ENCODE measurements at places on chromosomes 5 and 9. TPM values are rescaled to one million over a fixed set of nuclear protein-coding genes. Genes with fewer than 3 reads are reported as not detected.

DNA sequence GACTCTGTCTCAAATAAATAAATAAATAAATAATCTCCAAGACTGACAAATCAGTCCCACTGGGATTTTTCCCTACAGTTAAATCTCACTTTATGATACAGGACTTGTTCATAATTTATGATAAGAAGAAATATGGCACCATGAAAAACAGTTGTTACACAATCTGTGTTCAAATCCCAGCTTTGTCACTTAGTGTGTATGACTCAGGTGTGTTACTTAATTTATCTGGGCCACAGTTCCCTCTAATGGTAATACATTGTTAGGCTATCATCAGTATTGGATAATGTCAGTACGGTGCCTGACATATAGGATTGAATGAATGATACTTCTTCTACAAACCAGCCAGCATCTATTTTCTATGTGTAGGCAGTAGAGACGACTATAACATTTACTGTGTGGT lies 23.1 kb downstream of the SLC36A3 start:
- H3K27me3 ChIP-seq = no peaks in the 10 kb centered on the region
- H3K36me3 ChIP-seq = no peaks in the 10 kb centered on the region
- H3K4me1 ChIP-seq = no peaks in the 10 kb centered on the region
- DNase-seq = no peak
- no peak overlapping the region for H3K27ac ChIP-seq

DNA sequence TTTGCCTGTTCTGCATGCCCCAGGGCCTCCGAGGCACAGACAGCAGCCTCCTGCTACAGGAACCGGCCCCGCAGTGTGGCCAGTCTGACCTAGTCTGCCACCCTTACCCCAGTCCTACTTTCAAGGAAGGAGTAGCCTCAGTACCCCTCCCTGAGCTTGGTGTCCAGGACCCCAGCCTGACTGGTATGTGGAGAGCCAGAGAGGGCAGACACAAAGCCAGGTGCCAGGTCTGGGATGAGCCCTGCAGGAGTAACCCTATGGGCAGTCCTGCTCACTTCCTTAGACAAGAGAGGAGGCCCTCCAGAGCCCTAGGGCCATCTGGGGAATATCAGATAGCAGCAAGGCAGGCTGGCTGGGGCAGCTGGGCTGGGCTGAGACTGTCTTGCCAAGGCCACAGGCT lies 67.8 kb downstream of the NRG2 start:
- peaks cover under 1% of the 10 kb centered on the region for H3K4me1 ChIP-seq
- H3K36me3 ChIP-seq = no peaks in the 10 kb centered on the region
- no peak overlapping the region for H3K27ac ChIP-seq
- H3K4me3 ChIP-seq = no peak overlapping the region

GRCh38 chr5:168833383-168833782 lies 254.2 kb upstream of the PANK3 start:
- no peaks in the 10 kb centered on the region for H3K36me3 ChIP-seq
- no peak overlapping the region for H3K4me3 ChIP-seq
- no peak for DNase-seq

GRCh38 chr9:114461468-114461867 lies 43.8 kb downstream of the WHRN start:
- no peaks in the 10 kb centered on the region for H3K36me3 ChIP-seq
- H3K4me3 ChIP-seq = no peak overlapping the region
- H3K27me3 ChIP-seq = no peaks in the 10 kb centered on the region
- H3K4me1 ChIP-seq = peaks cover 16% of the 10 kb centered on the region

- no peak for DNase-seq
- peaks cover 37% of the 10 kb centered on the region for H3K4me1 ChIP-seq
- no peak overlapping the region for H3K27ac ChIP-seq
- H3K36me3 ChIP-seq = no peaks in the 10 kb centered on the region
- H3K27me3 ChIP-seq = peaks cover 5% of the 10 kb centered on the region
- H3K4me3 ChIP-seq = no peak overlapping the region
Observed at GRCh38 chr5:78507531-78507930, 141.0 kb downstream of the LHFPL2 start.

GRCh38 chr9:133377721-133378216 lies 1.6 kb downstream of the STKLD1 start:
- H3K36me3 ChIP-seq = no peaks in the 10 kb centered on the region
- peaks cover 4% of the 10 kb centered on the region for H3K4me1 ChIP-seq
- H3K27ac ChIP-seq = no peak overlapping the region
- H3K4me3 ChIP-seq = no peak overlapping the region
- no peak for DNase-seq

- no peaks in the 10 kb centered on the region for H3K27me3 ChIP-seq
- no peak for DNase-seq
- H3K36me3 ChIP-seq = no peaks in the 10 kb centered on the region
- H3K4me1 ChIP-seq = peaks cover 11% of the 10 kb centered on the region
- H3K4me3 ChIP-seq = no peak overlapping the region
Observed at GRCh38 chr5:102740515-102740914, 14.6 kb upstream of the PAM start.

- no peak overlapping the region for H3K27ac ChIP-seq
- no peaks in the 10 kb centered on the region for H3K36me3 ChIP-seq
- DNase-seq = peak; percentile 4
Observed at GRCh38 chr5:77087484-77088261, 588 bp upstream of the ZBED3 start.

DNA sequence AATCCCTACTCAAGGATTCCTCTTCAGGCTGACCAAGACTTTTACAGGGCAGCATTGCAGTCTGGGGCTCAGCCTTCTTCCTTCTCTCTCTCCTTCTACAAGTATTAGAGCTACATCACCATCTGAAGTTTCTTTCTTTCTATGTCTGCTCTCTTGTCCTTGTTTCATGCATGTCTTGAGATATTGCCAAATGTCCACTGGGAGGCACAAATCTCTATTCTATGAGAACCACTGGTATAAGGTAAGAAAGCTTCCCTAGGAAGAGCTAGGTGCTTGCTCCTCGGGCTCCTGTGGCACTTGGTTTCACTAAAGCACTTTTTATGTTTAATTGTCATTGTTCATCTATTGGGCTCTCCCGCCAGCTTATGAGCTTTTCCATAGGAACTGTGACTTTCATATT lies 289.2 kb upstream of the PCSK5 start:
- H3K27ac ChIP-seq = no peak overlapping the region
- peak; percentile 5 for DNase-seq
- no peaks in the 10 kb centered on the region for H3K36me3 ChIP-seq
- H3K4me1 ChIP-seq = no peaks in the 10 kb centered on the region

- no peaks in the 10 kb centered on the region for H3K36me3 ChIP-seq
- no peak overlapping the region for H3K27ac ChIP-seq
- no peaks in the 10 kb centered on the region for H3K27me3 ChIP-seq
- no peaks in the 10 kb centered on the region for H3K4me1 ChIP-seq
- DNase-seq = no peak
- no peak overlapping the region for H3K4me3 ChIP-seq
Observed at GRCh38 chr5:132662925-132663770, 5.2 kb downstream of the IL13 start.

DNA sequence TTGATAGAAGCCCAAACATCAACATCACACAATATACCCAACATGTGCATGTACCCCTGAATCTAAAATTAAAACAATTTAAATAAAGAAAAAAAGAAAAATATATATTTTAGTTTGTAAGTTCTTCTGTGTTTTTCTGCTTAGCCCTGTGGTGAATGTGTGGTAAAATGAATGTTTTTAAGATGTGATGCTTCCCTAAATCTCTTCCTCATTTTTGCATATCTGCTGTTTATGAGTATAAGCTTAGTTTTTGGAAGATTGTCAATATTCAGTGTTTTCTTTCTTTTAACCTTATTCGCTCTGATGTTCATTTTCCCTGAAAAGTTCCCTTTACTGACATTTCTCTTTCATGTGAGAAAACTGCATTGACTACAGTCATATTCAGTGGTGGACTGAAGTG lies 44.4 kb upstream of the DAB2 start:
- no peak for DNase-seq
- no peaks in the 10 kb centered on the region for H3K4me1 ChIP-seq
- H3K27ac ChIP-seq = no peak overlapping the region
- H3K36me3 ChIP-seq = no peaks in the 10 kb centered on the region
- no peaks in the 10 kb centered on the region for H3K27me3 ChIP-seq

DNA sequence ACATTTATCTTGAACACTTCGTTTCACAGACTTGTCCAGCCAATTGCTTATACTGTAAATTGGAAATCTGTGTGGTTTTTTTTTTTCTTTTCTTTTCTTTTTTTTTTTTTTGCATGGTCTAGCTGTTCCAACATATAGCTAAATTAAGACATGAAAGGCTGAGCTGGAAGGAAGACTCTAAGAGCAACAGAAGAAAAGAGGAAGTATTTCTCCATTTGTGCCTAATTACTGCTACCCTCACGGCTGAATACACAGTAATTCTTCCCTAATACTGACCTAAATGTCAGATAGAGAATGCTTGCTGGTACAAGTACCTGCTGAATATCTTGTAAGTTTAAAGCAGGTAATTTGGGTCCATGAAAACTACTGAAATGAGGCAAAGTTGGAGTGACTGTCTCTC lies 11.0 kb upstream of the HAPLN1 start:
- H3K36me3 ChIP-seq = no peaks in the 10 kb centered on the region
- no peak for DNase-seq
- H3K4me3 ChIP-seq = no peak overlapping the region

- H3K36me3 ChIP-seq = no peaks in the 10 kb centered on the region
- H3K4me1 ChIP-seq = no peaks in the 10 kb centered on the region
Observed at GRCh38 chr9:17775656-17776055, 196.8 kb downstream of the SH3GL2 start.

GRCh38 chr9:13047827-13048587 lies 231.5 kb downstream of the MPDZ start:
- no peaks in the 10 kb centered on the region for H3K36me3 ChIP-seq
- H3K4me1 ChIP-seq = peaks cover 8% of the 10 kb centered on the region
- DNase-seq = no peak
- no peak overlapping the region for H3K4me3 ChIP-seq
- H3K27me3 ChIP-seq = no peaks in the 10 kb centered on the region
- H3K27ac ChIP-seq = no peak overlapping the region

SPEF2 gene
- 5.8 TPM for total RNA-seq

DROSHA gene
- 80.3 TPM for total RNA-seq

OLFM1 gene
- 4.0 TPM for total RNA-seq

SMIM33 gene
- total RNA-seq = not detected

PPP2R2B gene
- total RNA-seq = 22.5 TPM

NADK2 gene
- 46.1 TPM for total RNA-seq

SLC6A7 gene
- not detected for total RNA-seq

CCL19 gene
- total RNA-seq = not detected

SLC22A4 gene
- 0.09 TPM for total RNA-seq

All from neural progenitor cell (in vitro differentiated cells).